M059J (cell line): ENCODE measurements at places on chromosomes 12 and 14. TPM values are rescaled to one million over a fixed set of nuclear protein-coding genes. Genes with fewer than 3 reads are reported as not detected.
A peak's percentile ranks its signal among the peaks of the same experiment; 100 is the strongest.

DNA sequence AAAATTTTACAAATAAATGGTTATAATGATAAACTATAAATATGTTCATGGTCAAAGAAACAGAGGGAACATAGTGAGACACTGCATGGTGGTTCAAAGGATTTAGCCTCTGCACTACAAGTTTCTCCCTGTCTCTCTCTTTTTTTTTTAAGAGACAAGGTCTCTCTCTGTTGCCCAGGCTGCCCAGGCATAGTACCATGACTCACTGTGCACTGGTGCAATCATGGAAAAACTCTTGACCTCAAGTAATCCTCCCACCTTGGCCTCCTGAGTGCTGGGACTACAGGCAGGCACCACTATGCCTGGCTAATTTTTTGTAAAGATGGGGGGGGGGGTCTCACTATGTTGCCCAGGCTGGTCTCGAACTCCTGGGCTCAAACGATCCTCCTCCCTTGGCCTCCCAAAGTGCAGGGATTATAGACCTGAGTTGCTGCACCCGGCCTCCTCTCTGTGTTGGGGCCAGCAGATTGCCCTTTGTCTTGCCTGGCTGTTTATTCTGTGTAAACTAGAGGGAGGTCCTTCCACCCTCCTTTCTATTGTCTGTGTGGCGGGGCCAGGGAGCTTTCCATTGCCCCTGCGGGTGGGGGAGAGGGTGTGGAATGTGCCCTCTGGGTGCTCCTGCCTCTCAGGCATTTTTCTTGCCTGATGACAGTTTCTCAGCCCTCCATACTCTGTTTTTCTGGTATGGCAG is 22.1 kb downstream of the MTHFD1 start:
- peak; percentile 81 for DNase-seq

- DNase-seq, result peak; percentile 76
These were observed 88.5 kb upstream of the RIN3 start for GRCh38 chr14:92425101-92425500.

- DNase-seq, result no peak
These were observed 17.7 kb downstream of the SMIM41 start for GRCh38 chr12:52097045-52097666.

- peak; percentile 26 for DNase-seq
These were observed 210.6 kb downstream of the ADGRD1 start for GRCh38 chr12:131164096-131164872.

The SYNDIG1L gene
- not detected in 2 replicates for total RNA-seq

The PTGER2 gene
- total RNA-seq, result 0.54 and 0.71 TPM in 2 replicates
